ENCODE measurements at places on chromosomes 11 and 22.

DNA sequence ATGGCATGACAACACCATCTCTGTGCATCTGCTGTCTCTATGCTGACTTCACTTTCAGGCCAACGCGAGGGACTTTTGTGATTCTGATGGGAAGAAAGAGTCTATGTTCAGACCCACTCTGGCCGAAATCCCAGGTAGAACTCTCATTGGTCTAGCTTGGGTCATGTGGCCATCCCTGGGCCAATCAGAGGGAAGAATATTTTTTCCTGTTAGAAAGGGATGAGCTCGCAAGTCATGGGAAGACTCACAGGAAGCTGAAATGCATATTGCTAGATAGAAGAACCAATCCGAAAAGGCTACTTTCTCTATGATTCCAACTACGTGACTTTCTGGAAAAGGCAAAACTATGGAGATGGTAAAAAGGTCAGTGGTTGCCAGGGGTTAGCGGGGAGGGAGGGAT lies 56.0 kb upstream of the LINC01488 start:
- DNase-seq, result no peak

GRCh38 chr22:29856496-29856895 lies 18.4 kb upstream of the ASCC2 start:
- no peak for DNase-seq

GRCh38 chr11:114845766-114846415 lies 167.6 kb downstream of the NXPE2 start:
- no peak for DNase-seq

DNA sequence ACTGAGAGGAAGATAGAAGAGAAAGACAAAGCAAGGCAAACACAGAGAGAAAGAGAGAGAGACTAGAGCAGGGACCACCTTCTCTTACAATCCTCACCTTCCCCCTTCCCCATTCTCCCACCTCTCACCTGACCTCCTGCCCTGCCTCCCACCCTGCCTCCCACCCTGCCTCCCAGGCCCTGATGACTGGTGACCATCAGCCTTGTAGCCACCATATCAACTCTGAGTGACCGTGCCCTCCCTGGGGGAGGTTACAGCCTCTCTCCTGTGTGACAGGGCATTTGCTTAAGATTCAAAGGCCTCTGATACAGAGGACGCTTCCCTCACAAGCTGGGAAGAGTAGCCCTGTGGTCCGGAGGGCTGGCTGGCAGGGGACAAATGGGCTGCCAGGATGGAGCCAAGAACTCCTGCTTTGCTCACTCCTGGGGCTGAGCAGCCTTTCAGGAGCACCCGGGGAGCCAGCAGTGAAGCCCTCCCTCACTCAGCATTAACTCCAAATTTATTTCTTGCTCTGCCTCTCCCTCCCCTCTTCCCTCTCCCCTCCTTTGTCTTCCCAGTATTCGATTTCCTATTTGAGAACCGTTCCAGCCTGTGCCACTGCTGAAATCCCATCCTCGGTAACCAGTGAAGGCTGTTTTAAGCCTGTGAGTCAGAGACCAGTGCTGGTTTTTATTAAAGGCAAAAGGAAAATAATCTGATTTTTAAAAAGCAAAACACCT lies 125.2 kb upstream of the SYT13 start:
- no peak for DNase-seq

- no peak for DNase-seq
Measured at GRCh38 chr11:128544471-128545051, 42.8 kb downstream of the ETS1 start.

DNA sequence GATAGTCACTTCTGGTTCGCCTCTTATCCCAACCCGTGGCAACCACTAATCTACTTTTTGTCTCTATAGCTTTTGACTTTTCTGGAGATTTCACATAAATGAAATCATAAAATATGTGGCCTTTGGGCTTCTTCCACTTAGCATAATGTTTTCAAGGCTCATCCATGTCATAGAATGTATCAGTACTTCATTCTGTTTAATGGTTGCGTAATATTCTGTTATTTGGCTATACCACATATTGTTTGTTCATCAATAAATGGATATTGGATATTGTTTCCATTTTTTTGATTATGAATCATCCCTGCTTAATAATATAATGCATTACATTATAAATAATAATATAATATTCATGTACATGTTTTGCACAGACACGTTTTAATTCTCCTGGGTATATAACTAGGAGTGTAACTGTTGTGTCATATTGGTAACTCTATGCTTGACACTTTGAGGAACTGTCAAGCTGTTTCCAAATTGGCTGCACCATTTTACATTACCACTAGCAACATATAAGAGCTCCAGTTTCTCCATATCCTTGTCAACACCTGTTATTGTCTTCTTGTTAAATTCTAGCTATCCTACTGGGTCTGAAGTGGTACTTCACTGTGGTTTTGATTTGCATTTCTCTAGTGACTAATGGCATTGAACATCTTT lies 181.5 kb downstream of the CADM1 start:
- no peak for DNase-seq

- DNase-seq, result no peak
Measured at GRCh38 chr22:38750638-38751037, 5.2 kb downstream of the SUN2 start.

- no peak for DNase-seq
Measured at GRCh38 chr11:125271483-125272091, 107.0 kb downstream of the PKNOX2 start.

GRCh38 chr11:128662960-128663359 lies 30.9 kb upstream of the FLI1 start:
- DNase-seq, result no peak

DNA sequence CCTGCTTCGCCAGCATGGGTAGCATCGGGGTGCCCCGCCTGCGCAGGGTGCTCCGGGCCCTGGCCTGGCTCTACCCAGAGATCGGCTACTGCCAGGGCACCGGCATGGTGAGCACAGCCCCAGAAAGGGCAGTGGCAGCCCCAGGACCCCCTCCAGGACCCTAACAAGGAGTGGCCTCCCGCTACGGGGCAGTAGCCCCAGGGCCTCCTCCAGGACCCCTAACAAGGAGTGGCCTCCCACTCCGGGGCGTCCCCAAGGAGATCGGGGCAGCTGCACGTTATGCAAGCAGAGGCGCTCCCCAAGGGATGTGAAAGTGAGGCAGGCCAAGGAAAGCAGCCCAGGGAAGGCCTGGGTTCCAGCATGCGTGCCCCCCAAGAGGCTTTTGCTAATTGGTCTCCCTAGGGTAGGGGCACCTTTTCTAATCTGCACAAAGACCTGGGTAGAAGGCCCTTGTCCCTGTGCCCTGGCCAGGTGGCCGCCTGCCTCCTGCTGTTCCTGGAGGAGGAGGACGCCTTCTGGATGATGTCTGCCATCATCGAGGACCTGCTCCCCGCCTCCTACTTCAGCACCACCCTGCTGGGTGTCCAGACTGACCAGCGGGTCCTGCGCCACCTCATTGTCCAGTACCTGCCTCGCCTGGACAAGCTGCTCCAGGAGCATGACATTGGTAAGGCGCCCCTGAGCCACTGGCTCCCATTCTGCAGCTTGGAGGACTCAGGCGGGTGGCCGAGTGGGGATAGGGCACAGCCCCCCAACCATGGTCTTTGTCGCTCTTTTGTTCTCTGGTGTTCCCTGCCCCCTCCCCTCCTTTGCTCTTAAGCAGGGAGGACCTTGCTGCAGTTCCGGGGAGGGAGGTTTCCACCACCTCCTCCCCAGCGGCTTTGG lies 35.0 kb downstream of the SGSM3 start:
- no peak for DNase-seq

GRCh38 chr22:37588546-37589215 lies 8.8 kb upstream of the LGALS2 start:
- DNase-seq, result no peak

DNA sequence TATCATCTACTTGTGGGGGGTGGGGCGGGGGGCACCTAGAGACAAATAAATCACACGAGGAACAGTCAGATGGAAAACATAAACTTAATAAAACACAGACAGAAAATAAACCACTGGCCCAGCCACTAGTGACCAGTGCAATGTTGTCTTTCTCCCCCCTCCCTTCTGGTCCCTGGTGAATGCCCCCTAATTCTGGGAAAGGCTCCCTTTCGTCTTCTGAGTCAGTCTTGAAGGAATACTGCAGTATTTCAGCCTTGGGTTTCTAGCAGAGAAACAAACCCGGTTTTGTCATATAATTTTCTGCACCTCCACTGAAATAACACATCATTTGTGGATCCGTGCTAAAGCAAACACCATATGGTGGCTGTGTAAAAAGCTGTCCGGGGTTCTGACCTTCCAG lies 101.7 kb downstream of the ABTB2 start:
- no peak for DNase-seq

DNA sequence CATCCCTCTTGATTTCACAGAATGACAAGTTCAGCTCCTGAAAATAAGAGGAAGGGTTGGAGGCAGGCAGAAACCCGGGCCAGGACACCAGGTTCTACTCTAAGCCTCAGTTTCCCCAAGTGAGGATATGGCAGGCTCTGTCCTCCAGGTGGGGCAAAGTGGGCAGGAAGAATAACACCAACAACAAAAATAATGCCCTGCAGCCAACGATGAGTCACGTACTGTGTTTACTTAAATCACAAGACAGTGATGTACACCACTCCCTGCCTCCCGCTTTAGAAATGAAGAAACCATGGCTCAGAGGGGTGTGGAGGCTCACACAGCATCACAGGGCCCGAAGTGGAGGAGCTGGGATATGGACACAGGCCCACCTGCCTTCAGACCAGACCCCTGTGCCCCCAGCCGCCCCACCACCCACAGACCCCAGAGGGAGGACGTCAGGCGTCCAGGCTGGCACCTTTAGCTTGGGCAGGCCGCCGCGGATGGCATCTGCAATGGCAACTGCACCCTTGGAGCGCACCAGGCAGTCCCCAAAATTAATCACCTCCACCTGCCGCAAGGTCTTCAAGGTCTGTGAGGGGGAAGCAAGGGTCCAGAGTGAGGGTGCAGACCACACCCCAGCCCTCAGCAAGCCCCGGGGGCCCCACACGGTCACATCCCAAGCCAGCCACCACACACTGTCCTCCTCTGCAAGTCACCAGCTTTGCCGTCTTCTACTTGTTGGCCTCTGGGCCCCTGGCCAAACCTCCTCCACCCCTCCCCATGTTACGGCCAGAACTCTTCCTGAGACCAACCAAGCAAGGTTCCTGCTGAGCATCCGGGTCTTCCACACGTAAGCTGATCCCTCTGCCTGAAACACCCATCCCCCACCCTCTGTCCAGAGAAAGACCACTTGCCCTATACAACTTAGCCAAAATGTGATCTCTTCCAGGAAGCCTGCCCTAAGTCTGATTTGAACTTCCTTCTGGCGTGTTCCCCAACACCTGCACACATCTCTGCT lies 15.8 kb upstream of the CHADL start:
- peak; percentile 44 for DNase-seq

DNA sequence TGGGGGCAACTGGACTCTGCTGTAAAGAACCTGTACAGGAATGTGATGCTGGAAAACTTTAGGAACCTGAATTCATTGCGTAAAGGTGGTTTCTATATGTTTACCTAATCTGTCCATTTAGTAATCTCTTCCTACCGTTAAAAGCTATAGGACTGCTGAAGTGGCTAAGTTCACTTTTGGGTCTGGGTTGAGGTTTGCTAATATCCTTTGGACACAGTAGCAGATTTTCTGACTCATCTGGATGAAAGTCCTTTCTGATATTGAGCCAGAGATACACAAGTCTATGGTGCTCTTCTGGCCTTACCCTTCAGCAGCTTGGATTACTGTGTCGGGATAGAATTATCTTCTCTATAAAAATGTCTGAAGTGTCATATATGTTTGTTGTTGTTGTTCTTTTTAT lies 16.9 kb downstream of the ZNF215 start:
- DNase-seq, result no peak

DNA sequence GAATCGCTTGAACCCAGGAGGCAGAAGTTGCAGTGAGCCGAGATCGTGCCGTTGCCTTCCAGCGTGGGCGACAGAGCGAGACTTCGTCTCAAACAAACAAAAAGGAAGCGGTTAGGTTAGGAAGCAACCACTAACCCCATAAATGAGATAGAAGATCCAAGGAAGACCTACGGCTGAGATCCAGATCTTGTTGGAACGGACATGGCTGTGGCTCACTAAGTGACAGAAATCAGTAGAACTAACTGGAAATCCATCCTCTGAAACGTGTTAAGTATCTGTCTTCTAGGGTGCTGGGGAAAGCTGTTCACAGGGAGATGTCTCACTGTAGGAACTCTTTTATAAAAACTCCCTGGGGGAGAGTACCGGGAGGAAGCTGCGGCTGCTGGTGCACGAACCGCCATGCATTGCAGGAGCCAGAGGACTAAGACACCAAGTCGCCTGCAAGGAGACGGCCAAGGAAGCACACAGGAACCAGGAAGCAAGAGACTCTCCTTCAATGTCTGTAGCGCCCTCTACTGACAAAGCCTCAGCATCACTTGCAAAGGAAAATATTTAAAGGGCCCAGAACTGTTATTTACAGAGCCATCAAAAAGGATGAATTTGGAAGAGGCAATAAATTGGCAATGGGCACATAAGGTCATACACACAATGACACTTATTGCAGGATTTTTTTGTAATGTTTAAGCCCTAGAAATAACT lies 16.9 kb upstream of the SPTY2D1 start:
- DNase-seq, result no peak

DNA sequence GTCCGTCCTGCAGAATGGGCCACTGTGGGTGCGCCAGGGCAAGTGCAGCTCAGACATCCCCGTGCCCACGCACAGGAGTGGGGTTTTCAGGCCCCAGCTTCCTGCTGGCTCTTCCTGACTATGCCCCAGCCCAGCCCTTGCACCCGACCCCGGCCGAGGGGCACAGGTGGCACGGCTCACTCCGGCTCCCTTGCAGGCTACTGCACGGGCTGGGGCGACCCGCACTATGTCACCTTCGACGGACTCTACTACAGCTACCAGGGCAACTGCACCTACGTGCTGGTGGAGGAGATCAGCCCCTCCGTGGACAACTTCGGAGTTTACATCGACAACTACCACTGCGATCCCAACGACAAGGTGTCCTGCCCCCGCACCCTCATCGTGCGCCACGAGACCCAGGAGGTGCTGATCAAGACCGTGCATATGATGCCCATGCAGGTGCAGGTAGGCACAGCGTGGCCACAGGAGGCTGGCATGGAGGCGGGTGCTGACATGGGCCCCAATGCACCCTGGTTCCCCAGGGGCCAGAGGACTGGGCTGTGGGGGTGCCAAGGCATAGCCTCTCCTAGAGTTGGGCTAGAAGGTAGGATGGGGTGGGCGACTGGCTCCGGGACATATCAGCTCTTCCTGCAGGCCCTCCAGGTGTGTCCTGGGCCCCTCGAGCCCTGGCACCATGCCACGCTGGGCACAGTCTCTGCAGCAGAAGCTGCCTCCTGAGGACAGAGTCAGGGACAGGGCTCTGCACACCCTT lies 27.7 kb downstream of the MUC2 start:
- DNase-seq, result no peak

GRCh38 chr11:95595973-95596489 lies 193.6 kb downstream of the FAM76B start:
- no peak for DNase-seq

- DNase-seq, result no peak
Measured at GRCh38 chr11:120873966-120874735, 149.8 kb upstream of the TBCEL start.

- no peak for DNase-seq
Measured at GRCh38 chr22:28208036-28208435, 289.0 kb upstream of the PITPNB start.

- no peak for DNase-seq
Measured at GRCh38 chr11:1257366-1257765, 34.5 kb downstream of the MUC5B start.
